SJSA1 (cell line): ENCODE measurements at places on chromosomes 16 and 17.

GRCh38 chr17:80927791-80928216 is 63.8 kb upstream of the CHMP6 start:
- DNase-seq: no peak

DNA sequence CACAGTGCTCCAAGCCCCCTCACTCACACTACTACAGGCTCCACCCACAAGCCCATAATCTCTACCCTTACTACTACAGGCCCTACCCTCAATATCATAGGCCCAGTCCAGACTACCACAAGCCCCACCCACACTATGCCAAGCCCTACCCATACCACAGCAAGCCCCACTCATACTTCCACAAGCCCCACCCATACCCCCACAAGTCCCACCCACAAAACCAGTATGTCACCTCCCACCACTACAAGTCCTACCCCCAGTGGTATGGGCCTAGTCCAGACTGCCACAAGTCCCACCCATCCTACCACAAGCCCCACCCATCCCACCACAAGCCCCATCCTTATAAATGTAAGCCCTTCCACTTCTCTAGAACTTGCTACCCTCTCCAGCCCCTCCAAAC is 13.8 kb downstream of the RIPOR1 start:
- DNase-seq: peak; percentile 87

DNA sequence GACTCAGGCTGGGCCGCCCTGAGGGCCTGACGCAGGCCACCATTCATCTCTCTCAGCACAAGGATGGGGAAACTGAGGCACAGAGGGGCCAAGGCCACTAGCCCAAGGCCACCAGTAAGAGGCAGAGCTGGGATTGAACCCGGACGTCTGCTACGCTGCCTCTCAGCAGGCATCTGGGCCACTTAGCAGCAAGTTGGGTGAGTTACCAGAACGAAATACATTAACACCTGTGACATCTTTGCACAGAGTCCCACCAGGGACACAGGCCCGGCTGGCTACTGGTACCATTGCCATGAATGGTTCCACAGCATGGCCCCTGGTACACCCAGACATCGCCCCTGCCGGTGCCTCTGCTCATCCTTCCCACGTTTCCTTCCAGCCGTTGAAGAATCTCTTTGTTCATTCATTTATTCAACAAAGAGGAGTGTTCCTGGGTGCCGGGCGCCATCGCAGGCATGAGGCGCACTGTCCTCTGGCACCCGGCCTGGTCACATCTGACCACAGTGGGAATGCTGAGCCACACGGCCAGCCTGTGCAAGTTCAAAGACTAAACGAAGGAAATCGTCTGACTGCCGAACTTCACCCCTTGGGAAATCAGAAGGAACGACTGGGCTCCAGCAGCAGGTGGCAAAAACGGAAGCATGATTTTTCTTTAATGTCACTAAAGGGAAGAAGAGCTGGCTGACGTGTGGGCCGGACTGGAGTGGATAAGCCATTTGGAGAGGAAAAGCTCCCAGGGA is 7.4 kb upstream of the ZNF469 start:
- no peak for DNase-seq

- no peak for DNase-seq
Measured at GRCh38 chr17:39385040-39385439, 16.4 kb downstream of the FBXL20 start.

DNA sequence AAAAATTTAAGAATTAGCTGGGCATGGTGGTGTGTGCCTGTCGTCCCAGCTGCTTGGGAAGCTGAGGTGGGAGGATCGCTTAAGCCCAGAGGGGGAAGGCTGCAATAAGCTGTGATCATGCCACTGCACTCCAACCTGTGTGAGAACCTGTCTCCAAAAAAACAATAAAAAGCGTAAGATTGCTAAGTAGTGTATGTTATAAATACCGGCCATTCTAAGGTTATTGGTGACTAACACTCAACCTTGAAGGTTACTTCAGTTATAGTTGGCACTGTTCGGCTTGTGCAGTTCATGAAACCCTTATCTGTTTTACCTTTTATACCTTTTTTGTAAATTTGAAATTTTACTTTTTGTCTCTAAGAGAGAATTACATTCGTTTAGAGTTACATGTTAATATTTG is 44.0 kb downstream of the PAFAH1B1 start:
- DNase-seq: no peak

DNA sequence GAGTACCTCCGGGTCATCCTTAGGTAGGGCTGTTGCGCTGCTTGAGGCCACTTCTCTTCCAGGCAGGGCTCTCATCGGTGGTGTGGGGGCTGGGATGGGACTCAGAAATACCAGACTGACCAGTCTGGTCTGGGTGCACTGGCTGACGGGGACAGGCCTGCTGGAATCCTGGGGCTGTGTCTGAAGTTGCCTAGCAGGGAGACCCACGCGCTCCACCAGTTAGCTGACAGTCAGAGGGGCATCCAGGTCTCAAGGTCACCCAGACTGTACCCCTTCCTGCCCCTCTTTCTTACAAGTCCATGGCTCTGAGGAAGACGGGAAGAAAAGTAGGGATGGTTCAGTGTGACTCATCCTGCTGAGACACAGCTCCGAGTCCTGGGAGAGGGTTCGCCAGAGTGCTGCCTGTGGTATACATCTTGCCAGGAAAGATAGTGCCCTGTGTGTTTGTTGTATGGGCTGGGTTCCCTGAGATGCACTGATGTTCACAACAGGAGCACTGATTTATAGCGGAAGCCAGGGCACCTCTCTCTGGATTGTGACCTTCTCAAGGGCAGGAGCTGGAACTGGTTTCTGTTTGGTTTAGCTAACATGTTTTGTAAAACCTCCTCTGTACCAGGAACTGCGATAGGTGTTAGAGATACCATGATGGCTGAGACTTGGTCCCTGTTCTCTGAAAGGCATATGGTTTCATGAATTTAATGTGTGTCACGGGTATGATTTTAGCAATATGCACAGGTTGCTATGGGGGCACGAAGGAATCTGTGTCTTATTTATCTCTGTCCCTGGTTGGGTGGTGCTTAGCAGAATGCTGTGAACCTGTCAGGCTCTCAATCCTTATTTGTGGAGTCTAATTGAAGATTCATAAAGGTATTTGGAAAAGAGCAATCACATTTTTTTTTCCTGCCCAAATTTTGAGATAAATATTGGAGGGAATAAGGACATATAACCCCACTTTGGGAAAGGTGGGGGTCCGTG is 97.5 kb downstream of the OR1D5 start:
- DNase-seq: no peak

- DNase-seq: peak; percentile 67
Measured at GRCh38 chr16:3983081-3983520, 102.6 kb upstream of the CREBBP start.

DNA sequence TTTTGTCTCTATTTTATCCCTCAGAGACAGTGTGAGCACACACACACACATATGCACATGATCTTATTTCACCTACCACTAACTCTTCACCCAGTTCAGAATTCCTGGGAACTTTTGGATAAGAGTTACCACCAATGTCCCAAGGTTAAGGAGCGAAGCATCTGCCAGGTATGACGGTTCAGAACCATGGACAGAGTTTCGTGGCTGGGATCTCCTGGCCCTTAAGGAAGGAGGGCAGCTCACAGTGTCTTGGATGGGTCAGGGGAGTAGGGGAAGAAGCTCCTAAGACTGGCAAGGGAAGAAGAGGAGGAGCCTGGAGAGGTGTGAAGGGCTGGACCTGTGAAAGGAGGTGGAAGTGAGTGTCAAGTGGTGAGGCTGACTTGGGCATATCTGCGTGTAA is 23.0 kb upstream of the TMEM132E start:
- no peak for DNase-seq

GRCh38 chr17:76643553-76644148 is at the start of gene ST6GALNAC1:
ST6GALNAC1 (minus strand) TSS chr17:76643757; CDS start chr17:76643638, 119 bp downstream.
- DNase-seq: no peak

- DNase-seq: no peak
Measured at GRCh38 chr17:78857266-78857665, 16.7 kb upstream of the USP36 start.

- DNase-seq: no peak
Measured at GRCh38 chr16:67608364-67608763, 36.6 kb upstream of the CARMIL2 start.

GRCh38 chr17:19501219-19501618 is 32.4 kb upstream of the SLC47A1 start:
- DNase-seq: no peak

- DNase-seq: no peak
Measured at GRCh38 chr17:15740570-15741120, 8.6 kb downstream of the TBC1D26 start.

DNA sequence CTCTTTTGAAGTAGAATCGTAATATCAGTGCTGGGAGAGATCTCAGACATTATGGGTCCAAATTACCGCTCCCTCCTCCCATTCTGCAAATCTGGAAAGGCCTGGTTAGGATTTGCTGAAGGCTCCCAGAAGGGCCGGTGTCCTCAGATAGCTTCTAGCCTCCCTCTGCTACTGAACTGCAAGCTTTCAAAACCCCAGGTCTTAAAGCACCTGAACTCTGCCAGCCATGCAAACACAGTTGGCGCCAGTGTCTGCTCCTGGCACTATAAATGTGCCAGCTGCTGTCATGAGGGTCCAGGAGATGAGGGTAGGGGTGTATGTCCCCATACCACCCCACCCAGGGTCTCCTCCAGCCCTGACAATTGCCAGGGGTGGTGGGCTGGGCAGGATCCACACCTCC is 24.2 kb downstream of the SLC5A10 start:
- no peak for DNase-seq

DNA sequence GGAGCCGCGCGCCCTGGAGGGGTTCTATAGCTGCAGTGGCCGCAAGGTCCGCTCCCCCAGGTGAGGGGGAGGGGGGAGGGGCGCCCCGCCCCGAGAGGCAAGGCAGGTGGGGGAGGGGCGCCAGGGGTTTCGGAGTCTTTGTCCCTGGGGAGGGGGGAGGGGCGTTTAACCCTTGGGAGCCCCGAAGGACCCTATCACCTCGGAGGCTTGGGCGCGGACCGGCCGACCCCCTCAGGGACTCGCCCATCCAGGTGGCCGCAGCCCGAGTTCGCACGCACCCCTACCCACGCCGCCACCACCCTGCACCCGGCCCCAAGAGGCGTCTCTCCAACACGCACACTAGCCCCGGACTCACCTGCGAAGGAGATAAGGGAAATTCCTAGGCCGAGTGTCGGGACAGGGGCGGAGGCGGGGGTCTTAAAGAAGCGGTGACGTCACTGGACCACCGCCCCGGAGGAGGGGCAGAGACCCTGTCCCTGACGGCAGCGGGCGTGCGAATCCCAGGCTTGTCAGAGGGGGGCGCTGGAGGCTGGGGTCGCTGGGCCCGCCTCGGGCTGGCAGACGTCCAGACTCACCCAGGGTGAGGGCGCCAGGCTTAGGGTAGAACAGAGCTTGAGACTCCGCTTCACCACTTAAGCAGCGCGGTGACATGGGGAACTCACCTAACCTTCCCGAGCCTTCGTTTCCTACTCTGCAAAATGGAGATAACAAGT is at the start of gene CLDN6:
TSS of gene CLDN6 (minus strand) at position 390 of the 713 bp plus-strand sequence. CDS start 2,162 bp downstream, outside the sequence.
- no peak for DNase-seq

DNA sequence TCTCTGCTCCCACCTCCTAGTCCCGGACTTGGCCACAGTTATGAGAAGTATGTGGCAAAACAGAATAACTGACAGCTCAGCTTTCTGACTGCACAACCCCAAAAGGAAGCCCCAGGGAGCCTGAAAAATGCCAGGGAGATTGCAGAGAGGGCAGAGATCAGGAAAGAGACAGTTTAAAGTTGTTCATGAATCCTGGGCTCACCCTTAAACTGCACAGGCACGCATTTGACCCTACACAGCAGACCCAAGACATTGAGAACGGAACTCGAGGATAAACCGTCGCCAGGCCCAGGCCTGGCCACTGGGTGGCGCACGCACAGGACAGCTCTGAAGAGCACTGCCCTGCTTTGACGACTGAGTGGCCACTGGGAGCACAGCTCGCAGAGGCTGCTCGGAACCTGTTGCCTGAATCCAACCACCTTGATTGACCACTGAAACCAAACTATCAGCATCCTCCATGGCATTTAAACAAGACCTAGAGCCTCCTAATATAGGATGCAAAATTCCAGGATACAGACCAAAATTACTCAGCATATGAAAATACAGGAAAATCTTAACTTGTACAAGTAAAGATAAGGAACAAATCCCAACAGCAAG is 114.0 kb downstream of the C16orf95 start:
- DNase-seq: peak; percentile 94

GRCh38 chr16:19151310-19151709 is 16.7 kb upstream of the SYT17 start:
- no peak for DNase-seq
